ENCODE measurements at places on chromosomes 12 and 14. TPM values are rescaled to one million over a fixed set of nuclear protein-coding genes. Genes with fewer than 3 reads are reported as not detected.

The ANKRD33 gene
- total RNA-seq: not detected

The AMN gene
- total RNA-seq: 0.21 TPM

The MYL2 gene
- total RNA-seq: 0.65 TPM

The SYT1 gene
- total RNA-seq: 6.2 TPM

The ADAMTS20 gene
- not detected for total RNA-seq

The ZC2HC1C gene
- total RNA-seq: 4.0 TPM

The PRR4 gene
- total RNA-seq: 1.9 TPM

The SMIM41 gene
- not detected for total RNA-seq

The LRRK2 gene
- total RNA-seq: 1.6 TPM

The LRTM2 gene
- not detected for total RNA-seq

The CCDC196 gene
- not detected for total RNA-seq

The RPS6KA5 gene
- total RNA-seq: 4.4 TPM

The WNT1 gene
- not detected for total RNA-seq

The CARMIL3 gene
- 0.60 TPM for total RNA-seq

The FBXO21 gene
- 25.4 TPM for total RNA-seq

The ERP27 gene
- total RNA-seq: not detected

The RAP1B gene
- total RNA-seq: 188 TPM

The PTGER2 gene
- 1.9 TPM for total RNA-seq

The TMEM52B gene
- not detected for total RNA-seq

The CEBPE gene
- not detected for total RNA-seq

The TSPAN8 gene
- total RNA-seq: 0.69 TPM

The VRTN gene
- total RNA-seq: not detected

The SNX6 gene
- 77.6 TPM for total RNA-seq

The GMPR2 gene
- 67.0 TPM for total RNA-seq

The COQ6 gene
- 29.7 TPM for total RNA-seq
